ENCODE measurements at places on chromosomes 5 and 9.
A peak's percentile ranks its signal among the peaks of the same experiment; 100 is the strongest.

GRCh38 chr5:10695759-10696543, 65.1 kb downstream of the DAP start:
- DNase-seq: no peak

DNA sequence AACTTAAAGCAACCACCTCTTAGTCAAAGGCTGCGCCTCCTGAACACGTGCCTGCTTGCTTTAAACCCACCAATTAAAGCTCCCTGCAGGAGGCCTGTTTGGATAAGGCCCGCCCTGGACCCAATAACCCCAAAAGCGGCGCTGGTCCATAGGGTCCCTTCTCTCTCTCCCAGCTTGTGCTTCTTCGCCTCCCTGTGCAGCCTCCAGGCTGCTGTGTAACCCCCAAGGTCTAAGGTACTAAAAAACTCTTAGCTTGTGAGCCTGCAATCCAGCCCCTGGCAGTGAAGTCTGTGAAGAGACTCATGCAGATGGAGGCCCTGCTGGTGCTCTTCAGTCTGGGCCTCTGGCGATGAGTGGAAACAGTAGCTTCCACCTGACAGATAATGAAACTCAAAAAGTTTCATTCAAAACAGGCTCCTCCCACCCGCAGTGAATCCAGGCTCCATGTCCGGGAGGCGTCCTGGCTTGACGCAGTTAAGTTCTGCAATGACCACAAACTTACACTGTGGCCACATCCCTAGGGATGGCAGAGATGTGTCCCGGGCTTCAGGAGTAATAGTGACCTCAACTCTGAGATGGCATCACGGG, 97.3 kb downstream of the PRRT1B start:
- DNase-seq: no peak

GRCh38 chr5:142242272-142242671, 82.5 kb downstream of the SPRY4 start:
- no peak for DNase-seq

DNA sequence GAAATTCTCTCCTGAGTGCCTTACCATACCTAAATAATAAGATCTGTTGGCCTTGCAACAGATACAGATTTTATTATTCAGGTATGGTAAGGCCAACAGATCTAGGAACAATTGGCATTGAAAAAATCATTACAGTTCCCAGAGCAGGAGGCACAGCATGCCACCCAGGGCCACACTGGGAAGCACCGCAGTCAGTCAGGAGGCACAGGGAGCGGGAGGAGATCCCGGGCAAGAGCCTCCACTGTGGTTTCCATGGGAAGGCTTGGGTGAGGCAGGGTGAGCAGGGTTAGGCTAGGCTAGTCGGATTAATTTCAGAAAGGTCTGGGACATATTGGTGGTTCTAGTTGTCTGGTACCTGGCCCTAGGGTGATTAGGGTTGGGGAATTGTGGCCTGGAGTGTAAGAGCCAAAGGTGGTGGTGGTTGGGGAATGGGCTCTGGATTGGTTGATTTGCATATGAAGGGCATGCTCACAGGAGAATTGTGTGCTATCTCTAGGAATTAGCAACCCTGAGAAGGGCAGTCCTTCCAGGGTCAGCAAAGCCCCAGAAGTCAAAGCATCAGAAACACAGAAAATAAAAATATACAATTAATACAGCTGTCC, 111.4 kb downstream of the PDE8B start:
- DNase-seq: no peak

DNA sequence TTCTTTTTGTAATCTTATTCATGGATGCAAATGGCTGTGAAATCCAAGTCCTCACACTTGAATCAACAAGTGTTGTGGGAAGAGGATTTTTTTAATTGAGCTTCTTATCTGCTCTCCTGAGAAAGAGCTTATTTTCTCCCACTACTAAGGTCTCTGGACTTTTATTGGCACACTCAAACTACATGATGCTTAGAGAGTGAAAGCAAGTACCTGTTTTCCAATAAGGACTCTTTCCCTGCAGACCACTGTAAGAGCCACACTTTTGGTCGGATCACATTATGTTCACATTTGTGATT, 546.4 kb upstream of the ARRDC3 start:
- no peak for DNase-seq

DNA sequence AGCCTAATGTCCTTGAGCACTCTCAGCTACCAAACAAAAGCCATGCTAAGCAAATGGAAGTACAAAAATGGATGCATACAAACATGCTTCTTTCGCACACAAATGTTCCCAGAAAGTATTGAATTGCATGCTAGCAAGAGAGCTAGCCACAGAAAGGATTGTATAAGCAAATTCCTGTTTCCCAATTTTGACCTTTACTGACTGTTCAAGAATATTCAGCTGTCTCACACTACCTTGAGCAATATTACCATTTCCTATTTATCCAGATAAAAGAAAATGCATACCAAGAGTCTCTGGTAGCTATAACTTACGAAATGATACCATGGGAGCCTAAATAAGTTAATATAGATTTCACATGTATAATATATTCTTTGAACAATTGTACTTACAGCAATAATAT, 264.6 kb downstream of the TMEM167A start:
- DNase-seq: no peak

DNA sequence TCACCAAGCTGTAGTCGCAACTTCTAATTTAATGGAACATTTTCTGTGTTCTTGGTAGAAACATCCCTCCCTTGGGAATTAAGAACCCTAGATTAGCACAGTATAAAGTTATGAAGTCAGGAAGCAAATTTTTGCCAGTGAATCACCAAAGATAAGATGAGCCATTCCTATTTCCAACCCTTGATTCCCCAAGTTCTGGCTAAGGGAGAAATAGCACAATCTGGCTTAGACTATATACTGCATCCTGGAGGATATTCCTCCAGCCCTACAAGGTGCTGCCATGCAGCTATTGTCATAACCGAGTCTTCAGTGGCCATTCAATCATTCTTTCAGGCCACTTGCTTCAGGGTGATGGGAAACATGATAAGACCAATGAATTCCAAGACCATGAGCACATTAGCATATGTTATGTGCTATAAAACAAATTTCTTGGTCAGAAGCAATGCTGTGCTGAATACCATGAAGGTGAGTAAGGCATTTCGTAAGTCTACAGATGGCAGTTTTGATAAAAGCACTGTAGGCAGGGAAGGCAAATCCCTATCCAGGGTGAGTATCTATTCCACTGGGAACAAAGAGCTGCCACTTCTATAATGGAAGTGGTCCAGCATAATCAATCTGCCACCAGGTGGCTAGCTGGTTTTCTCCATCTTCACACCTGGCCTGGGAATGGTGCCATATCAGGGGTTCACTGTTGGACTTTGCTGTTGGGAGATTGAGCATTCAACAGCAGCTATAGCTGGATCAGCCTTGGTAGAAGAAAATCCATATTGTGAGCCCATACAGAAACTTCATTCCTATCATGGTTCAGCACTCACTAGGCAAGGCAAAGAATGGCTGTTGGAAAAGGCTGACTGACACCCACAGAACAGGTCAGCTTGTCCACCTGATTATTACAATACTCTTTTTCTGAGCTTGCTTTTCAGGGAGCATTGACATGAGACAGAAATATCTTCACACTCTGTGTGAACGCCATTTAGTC, 19.6 kb upstream of the ARL15 start:
- peak; percentile 37 for DNase-seq

GRCh38 chr9:68547417-68547816, 6.7 kb upstream of the TMEM252 start:
- DNase-seq: no peak

GRCh38 chr5:83510260-83510659, 38.7 kb downstream of the VCAN start:
- no peak for DNase-seq

DNA sequence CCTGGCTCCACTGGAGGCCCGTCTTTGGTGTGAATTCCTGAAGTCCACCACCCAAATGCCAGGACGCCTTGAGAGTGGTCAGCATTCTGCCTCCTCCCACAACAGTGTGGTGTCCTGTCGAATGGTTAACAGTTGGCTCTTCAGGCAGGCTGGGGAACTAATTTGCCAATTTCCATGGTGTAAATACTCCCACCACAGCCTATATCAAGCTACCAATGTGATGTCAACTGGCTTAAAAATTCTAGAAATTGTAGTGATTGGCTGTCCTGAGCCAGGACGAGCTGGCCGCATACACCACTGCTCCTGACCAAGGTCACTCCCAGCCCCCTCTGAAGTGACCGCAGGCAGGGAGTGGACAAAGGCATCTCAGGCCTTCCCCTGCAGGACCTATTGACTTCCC, 11.1 kb downstream of the UNC5A start:
- no peak for DNase-seq

DNA sequence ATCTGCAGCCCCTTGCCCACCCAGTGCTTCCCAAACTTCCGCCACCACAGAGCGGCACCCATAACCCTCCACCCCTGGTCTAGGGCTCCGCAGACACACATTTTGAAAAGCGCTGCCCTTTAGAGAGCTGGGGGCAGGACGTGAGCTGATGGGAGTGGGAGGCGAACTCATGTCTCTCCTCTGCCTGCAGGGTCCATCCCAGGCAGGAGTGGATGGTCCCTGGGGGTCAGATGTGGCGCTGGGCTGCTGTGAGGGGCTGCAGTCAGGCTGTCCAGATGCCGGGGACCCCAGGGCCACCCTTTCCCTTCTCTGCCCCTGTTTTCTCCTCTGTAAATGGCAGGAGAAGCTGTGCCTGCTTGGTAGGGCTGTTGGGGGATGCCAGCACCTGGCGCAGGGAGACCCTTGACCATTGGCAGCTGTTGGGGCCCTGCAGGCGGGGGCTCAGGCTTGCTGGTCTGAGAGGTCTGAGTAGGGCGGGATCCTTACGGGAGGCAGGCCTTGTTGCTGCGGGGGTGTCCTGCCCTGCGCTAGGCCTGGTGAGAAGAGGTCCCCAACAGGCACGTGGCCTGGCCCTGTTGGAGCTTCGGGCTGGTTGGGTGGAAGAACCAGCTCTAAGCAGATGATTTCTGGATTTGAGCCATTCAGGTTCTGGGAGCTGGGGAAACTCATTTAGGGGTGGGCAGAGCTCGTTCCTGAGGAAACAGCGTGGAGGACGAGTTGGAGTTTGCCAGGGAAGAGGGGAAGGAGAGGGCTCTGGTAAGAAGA, 10.3 kb upstream of the RNU6ATAC start:
- no peak for DNase-seq

GRCh38 chr9:114511978-114512874, 7.0 kb upstream of the WHRN start:
- no peak for DNase-seq

DNA sequence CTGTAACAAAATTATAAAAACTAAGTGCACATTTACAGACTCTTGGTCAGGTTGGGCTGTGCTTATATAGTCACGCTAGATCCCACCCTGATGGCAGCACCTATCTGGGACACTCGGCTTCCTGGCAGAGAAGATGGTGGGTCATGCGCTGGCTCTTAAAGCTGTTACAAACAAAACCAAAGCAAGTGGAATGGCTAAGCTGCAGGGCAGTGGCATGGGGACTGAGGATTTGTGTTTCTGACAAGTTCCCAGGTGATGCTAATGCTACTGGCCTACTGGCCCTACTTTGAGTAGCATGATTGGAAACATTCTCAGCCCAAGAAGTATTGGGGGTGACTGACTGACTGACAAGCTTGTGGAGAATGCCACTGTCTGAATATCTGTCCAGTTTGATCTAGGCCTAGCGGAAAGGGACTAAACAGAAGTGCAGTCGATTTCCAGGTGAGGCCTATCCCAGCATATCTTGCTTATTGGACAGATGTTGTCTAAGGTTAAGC, 8.3 kb downstream of the BTF3 start:
- DNase-seq: no peak

DNA sequence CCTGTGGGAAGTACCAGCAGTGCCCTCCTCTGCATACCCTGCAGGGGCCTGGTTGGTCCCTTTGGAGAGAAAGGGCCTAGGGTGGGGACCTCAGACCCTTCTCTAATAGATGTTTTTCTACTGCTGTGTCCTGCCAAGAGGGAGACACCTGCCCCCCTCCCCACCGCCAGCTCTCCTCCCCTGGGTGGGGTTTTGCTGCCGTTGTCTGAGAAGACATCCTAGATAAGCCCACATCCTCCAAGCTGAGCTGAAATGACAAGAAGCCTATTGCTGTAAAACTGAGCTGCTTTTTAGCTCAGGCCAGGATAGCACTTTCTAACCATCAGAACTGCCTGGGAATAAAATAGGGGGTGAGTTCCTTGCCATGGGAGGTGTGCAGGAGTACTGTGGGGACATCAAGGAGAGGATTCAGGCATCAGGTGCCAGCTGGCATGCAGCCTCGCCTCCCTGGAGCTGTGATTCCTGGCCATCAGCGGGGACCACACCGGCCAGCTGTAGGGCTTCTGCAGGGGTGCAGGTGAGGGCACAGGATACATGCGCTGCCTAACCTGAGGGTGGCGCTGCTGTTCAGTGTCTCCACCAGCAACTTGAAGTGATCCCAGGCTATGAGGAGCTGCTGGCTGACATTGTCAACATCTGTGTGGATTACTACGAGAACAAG, 37.9 kb downstream of the CYFIP2 start:
- DNase-seq: no peak

- no peak for DNase-seq
These were observed 23.0 kb downstream of the EPB41L4B start for GRCh38 chr9:109297899-109298298.

DNA sequence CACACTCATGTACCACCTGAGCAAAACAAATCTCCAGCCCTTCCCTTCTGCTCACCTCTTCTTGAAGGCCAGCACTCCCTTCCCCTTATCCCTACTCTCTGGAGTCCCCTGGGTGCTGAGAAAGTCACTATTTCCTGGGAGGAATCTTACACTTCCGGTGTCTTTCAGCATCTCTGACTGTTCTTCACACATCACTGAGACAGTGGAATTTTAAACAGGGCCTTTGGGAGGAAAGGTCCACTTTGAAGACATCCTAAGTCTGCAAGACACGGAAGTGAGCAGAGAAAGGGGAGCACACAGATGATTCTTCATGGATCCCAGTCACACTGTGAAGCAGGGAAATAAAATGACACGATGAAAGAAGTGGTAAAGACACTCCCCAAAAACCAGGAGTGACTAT, 25.6 kb downstream of the FRMD3 start:
- no peak for DNase-seq

GRCh38 chr5:14728459-14728938, 64.0 kb downstream of the OTULIN start:
- DNase-seq: no peak

GRCh38 chr5:156543348-156544145, 216.6 kb downstream of the SGCD start:
- DNase-seq: no peak

DNA sequence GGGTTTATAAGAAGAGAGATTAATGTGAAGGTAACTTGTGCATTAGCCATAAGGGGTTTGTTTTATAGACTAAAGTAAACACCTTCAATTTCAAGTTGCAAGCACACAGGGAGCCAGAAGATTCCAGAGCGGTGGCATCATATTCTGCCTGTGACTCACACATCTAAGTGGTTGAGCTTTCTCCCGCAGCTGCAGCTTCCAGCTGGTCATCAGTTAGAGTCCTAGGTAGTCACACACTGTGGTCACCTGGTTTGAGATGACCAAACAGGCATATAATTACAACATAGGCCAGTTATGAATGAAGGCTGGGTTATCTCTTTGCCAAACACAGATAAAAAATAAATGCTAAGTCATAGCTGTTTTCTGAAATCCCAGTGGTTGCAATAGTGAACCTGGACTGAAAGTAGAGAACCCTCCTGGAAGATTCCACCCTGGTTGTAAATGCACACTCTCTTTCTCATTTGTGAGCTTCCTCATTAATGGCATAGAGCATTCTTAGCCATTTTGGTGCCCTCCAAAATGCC, 171.3 kb downstream of the GDNF start:
- peak; percentile 74 for DNase-seq

GRCh38 chr5:13987843-13988464, 43.5 kb upstream of the DNAH5 start:
- DNase-seq: peak; percentile 63

GRCh38 chr5:152288917-152289595, 116.0 kb downstream of the NMUR2 start:
- DNase-seq: peak; percentile 20

Measured in NCI-H2029 treated with DMSO at 0.1 percent for 48 hours (cell line).